Natural killer cell treated with Interleukin-12 subunit alpha and Interleukin-12 subunit beta and Interleukin-15 and Interleukin-18, amount 100 ng/mL, for 72 hours (primary cell): ENCODE measurements at places on chromosomes 2 and 18. TPM values are rescaled to one million over a fixed set of nuclear protein-coding genes. Genes with fewer than 3 reads are reported as not detected.

DNA sequence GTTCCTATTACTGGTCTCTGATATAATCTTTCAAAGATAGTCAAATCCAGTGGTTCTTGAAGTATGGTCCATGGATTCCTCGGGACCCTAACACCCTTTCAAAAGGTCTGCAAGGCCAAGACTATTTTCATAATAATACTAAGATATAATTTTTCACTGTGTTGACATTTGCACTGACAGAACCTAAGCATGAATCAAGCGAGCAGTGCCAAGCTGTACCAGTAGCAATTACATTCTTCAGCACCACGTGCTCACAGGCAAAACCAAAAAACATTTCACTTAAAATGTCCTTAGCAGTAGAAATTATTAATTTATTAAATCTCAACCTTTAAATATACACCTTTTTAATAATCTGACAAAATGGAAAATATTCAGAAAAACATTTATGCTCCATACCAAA lies 59.1 kb downstream of the EIF2AK3 start:
- H3K4me1 ChIP-seq = no peaks in the 10 kb centered on the region
- no peak overlapping the region for H3K27ac ChIP-seq
- H3K4me3 ChIP-seq = no peak overlapping the region
- peaks cover 23% of the 10 kb centered on the region for H3K36me3 ChIP-seq

GRCh38 chr2:202406445-202406978 lies 30.4 kb downstream of the BMPR2 start:
- no peak for DNase-seq
- H3K27ac ChIP-seq = no peak overlapping the region
- H3K4me3 ChIP-seq = no peak overlapping the region
- no peaks in the 10 kb centered on the region for H3K27me3 ChIP-seq
- H3K36me3 ChIP-seq = no peaks in the 10 kb centered on the region

GRCh38 chr2:47656715-47657600 lies 126.0 kb upstream of the MSH6 start:
- H3K36me3 ChIP-seq = no peaks in the 10 kb centered on the region
- H3K27me3 ChIP-seq = peaks cover 2% of the 10 kb centered on the region
- H3K27ac ChIP-seq = no peak overlapping the region
- H3K4me1 ChIP-seq = no peaks in the 10 kb centered on the region

DNA sequence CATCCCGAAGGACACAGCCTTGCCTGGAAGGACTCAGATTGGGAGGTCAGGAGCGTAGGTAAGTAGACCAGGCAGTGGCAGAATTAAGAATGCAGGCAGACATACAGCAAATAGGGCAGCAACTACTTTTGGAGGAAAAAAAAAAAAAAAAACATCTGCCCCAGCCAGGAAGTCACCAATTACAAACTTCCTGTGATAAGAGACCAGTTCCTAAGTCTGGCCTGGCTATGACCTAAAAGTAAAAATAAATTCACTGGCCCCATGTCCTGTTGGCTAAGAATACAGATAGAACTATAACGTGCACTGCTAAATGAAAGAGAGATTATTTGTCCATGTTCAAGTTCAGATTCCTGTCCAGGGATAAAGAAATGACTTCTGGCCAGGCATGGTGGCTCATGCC lies 45.2 kb upstream of the NOSTRIN start:
- peaks cover 28% of the 10 kb centered on the region for H3K4me1 ChIP-seq
- no peaks in the 10 kb centered on the region for H3K36me3 ChIP-seq
- no peaks in the 10 kb centered on the region for H3K27me3 ChIP-seq
- DNase-seq = no peak
- peak overlapping the region; percentile 36 for H3K4me3 ChIP-seq

- peaks cover 14% of the 10 kb centered on the region for H3K27me3 ChIP-seq
- no peak overlapping the region for H3K4me3 ChIP-seq
- no peak for DNase-seq
- H3K4me1 ChIP-seq = no peaks in the 10 kb centered on the region
Measured at GRCh38 chr2:21057097-21057496, 13.2 kb upstream of the APOB start.

MYO7B gene
- total RNA-seq = not detected

POTEC gene
- not detected for total RNA-seq
